ENCODE measurements at places on chromosomes 11 and 22.

GRCh38 chr11:134333312-134333711, 1.5 kb downstream of the GLB1L2 start:
- DNase-seq, result no peak

DNA sequence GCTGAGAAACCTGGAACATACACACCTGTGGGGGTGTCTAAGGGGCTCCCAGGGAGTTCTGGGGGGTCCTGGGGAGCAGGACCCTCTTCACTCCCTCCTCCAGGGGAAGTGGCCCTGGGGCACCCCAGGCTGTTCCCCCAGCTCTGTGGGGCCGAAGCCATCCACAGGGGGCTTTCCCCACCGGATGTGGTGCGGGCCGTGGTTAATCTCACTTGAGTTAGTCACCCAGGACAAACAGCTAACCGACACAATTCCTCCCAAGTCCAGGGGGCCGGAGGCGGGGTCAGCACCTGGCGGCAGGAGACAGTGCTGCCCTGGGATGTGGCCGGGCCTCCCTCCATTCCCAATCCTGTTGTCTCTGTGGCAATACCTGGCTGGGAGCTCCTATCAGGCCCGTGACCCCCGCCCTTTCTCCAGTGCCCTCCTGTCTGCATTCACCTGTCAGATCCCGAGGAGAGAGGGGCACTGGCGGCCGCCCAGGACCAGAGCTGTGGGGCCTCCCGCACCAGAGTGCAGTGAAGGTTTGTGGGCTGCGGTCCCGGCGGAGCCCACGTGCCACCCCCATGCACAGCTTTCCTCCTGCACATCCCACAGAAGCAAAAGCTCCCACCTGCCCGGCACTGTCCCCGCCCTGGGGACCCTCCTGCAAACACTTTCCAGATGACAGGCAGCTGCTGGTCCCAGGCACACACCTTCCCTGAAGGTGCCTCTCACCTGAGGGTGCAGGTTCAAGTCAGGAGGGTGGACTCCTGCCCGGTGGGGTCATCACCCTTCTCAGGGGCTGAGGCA, 5.2 kb upstream of the MUC5AC start:
- no peak for DNase-seq

GRCh38 chr11:79371152-79371551, 69.7 kb downstream of the TENM4 start:
- DNase-seq, result no peak

DNA sequence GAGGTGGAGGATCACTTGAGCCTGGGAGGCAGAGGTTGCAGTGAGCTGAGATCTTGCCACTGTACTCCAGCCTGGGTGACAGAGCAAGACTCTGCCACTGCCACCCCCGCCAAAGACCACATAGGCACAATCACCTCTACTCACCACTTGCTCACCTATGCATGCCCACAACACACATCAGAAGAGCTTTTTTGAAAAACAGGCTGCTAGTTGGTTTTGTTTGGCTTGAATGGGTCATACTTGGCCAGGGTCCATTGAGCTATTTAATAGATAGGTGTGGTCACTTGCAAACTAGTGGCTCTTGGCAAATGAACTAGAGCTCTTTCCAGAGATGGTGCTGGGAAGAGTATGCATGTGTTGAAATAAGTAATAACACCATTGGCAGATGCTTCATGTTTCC, 80.1 kb downstream of the EMSY start:
- peak; percentile 61 for DNase-seq

GRCh38 chr11:28110108-28110820, 2.1 kb downstream of the METTL15 start:
- no peak for DNase-seq

- DNase-seq, result no peak
These were observed 3.1 kb downstream of the DDX17 start for GRCh38 chr22:38503021-38503420.

- no peak for DNase-seq
These were observed 8.7 kb downstream of the TKFC start for GRCh38 chr11:61341706-61342105.

All from AG09309 (cell line).